Suppressor macrophage (primary cell): ENCODE measurements at places on chromosomes 6 and 20.

GRCh38 chr20:56181583-56181982 is 66.9 kb upstream of the MC3R start:
- DNase-seq = no peak

GRCh38 chr20:57210054-57210910 is 56.2 kb downstream of the BMP7 start:
- DNase-seq = no peak

DNA sequence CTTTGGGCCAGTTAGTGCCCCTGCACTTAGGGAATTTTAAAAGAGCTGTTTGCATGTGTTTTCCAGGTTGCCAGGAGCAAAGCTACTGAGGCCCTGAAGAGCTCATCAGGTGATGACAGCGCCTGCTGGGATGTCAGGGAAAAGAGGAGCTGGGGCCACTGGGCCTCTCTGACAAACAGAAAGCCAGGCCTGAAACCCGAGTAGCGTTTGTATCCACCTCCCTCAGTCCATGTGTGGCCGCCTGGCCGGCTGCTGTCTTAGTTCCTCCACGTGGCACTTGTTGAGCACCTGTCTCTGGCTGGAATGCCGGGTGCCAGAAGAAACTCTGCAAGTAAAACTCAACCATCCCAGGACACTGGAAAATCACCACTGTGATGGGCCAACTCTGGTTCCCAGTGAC is 601.2 kb downstream of the CDH26 start:
- DNase-seq = no peak

- no peak for DNase-seq
Measured at GRCh38 chr6:68046756-68047155, 588.3 kb upstream of the ADGRB3 start.

DNA sequence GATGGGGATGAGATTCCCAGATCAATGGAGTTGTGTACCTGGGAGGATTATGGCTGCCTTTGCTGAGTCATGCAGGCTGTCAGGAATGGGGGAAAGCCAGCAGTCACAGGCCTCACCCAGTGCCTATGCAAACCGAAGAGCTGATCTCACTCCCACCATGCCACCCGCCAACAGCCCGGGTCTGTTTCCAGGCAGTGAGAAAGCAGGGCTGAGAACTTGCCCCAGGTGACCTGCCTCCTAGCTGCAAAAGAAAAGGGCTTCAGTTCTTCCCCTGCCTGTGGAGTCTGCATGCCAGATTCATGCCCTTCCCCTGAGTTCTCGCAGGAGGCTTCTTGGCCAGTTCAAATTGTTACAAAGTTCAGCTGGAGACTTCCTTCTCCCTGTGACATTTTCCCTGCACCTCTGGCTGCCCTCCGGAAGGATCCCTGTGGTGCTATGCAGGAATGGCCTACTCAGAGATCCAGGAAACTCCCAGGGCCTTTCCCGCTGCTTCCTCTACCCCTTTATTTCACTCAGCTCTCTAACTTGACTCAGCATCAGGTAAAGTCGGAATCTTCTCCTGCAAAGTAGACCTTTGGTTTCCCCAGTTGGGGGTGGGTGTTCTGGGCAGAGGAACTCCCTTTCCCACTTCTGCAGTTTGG is 71.5 kb upstream of the B3GAT2 start:
- no peak for DNase-seq

DNA sequence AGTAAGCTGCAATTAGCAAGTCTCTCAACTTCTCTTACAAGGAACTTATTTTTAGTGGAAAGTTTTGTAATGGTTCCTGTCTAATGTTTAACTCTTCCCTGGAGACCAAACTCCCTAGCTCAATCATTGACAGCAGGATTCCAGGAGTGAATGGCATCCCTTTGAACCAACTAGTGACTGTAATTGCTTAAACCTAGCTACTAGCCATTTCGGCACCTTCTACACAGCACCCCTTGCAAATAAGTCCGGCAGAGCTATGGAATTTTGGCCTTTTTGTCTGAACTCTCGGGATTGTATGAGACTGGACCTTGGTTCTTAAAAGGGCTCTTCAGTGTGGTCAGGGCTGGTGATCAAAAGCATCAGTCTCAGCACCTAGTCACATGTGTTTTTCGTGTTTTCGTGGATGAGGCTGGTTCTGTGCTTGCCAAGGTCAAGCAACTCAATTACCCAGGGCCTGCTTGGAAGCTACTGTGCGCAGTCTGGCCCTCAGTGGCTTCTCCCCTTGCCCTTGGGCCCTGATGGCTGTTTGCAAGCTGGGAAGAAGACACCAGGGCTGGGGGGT is 135.3 kb upstream of the NEDD9 start:
- no peak for DNase-seq

- DNase-seq = no peak
Measured at GRCh38 chr6:168182366-168182765, 103.4 kb upstream of the FRMD1 start.

GRCh38 chr6:13487122-13488014 is at the start of gene GFOD1:
TSS of gene GFOD1 (minus strand) at chr6:13487600. CDS start at chr6:13486890, 710 bp downstream.
- DNase-seq = peak; percentile 92

- DNase-seq = no peak
Measured at GRCh38 chr20:48075591-48076174, 290.4 kb upstream of the SULF2 start.

GRCh38 chr6:155004576-155005372 is 9.7 kb downstream of the TIAM2 start:
- DNase-seq = no peak
